ENCODE measurements at places on chromosomes 11 and 22. TPM values are rescaled to one million over a fixed set of nuclear protein-coding genes. Genes with fewer than 3 reads are reported as not detected.
A peak's percentile ranks its signal among the peaks of the same experiment; 100 is the strongest.

- H3K4me3 ChIP-seq: no peak overlapping the region
- H3K36me3 ChIP-seq: no peaks in the 10 kb centered on the region
- DNase-seq: no peak
- peaks cover 2% of the 10 kb centered on the region for H3K27me3 ChIP-seq
- no peaks in the 10 kb centered on the region for H3K4me1 ChIP-seq
These were observed 73.2 kb downstream of the CTNND1 start for GRCh38 chr11:57834852-57835251.

SLC5A1 gene
- not detected for total RNA-seq

OR2AG1 gene
- total RNA-seq: not detected

GAB4 gene
- not detected for total RNA-seq

GRCh38 chr11:36365907-36366306 lies 69.8 kb downstream of the PRR5L start:
- H3K4me1 ChIP-seq: peaks cover 30% of the 10 kb centered on the region
- DNase-seq: no peak
- no peak overlapping the region for H3K27ac ChIP-seq

DNA sequence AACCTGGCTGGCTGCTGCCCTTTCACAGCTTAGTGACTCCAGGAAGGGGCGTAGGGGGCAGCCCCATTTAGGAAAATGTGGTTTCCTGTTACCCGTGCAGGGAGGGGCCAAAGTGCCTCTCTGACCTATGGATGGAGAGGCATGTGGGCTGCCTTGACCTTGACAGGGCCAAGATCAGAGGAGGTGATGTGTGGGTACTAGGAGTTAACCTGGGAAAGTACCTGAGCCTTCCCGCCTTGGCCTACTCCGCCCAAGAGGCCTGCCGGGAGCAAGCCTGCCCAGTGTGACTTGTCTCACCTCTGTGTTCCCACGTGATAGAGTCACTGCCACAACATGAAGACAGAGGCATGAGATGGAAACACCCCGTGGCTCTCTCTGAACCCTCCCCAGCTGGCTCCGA lies 33.4 kb downstream of the GRAMD4 start:
- no peaks in the 10 kb centered on the region for H3K36me3 ChIP-seq
- H3K27ac ChIP-seq: no peak overlapping the region
- no peaks in the 10 kb centered on the region for H3K27me3 ChIP-seq
- no peak overlapping the region for H3K4me3 ChIP-seq
- no peak for DNase-seq

DNA sequence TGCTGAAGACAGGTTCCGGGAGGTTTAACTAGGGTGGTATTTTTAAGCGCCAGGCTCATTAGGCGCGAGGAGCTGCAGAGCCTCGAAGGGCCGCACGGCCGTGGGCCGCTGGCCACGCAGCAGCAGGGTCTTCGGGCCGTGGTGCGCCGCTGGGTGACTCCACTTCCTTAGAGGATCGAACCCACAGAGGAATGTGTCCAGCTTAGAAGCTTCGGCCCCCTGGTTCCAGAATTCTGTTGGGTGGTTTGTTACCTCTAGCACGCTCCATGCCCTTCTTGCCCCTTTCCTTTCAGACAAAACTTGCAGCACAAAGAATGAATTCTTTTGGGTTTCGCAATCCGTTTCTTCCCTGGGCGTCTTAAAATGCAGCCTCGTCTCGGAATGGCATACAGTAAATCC lies 773 bp upstream of the PATL1 start:
- DNase-seq: peak; percentile 51
- H3K4me3 ChIP-seq: peak overlapping the region; percentile 50
- peaks cover 19% of the 10 kb centered on the region for H3K4me1 ChIP-seq

- H3K4me1 ChIP-seq: no peaks in the 10 kb centered on the region
- H3K4me3 ChIP-seq: no peak overlapping the region
- H3K27ac ChIP-seq: no peak overlapping the region
- peak; percentile 15 for DNase-seq
These were observed 795.5 kb downstream of the METTL15 start for GRCh38 chr11:28903716-28904115.

DNA sequence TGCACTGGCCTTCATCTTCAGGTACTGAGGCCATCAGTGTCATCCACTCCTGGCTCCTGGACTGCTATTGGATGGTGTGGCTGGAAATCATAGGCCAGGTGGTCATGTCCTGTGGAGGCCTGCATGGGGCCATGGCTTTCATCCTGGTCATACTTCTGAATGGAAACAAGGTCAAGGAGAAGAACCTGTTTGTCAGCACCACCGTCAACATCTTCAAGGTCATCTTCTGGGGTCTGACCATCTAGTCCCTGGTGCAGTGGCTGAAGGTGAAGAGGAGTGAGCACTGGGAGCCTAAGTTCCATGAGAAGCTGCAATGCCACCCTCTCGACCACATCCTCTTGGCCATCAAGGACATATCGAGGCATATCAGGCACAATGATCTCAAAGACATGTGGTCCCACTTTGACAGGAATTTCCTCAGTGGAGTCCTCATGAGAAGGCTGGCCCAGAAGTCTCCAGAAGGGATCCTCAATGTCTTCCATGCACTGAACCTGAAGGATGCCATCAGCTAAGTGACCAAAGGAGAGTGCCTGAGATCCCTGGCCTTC lies 120.0 kb upstream of the SERPIND1 start:
- H3K4me3 ChIP-seq: no peak overlapping the region
- H3K36me3 ChIP-seq: no peaks in the 10 kb centered on the region
- H3K27me3 ChIP-seq: no peaks in the 10 kb centered on the region
- no peak overlapping the region for H3K27ac ChIP-seq

DNA sequence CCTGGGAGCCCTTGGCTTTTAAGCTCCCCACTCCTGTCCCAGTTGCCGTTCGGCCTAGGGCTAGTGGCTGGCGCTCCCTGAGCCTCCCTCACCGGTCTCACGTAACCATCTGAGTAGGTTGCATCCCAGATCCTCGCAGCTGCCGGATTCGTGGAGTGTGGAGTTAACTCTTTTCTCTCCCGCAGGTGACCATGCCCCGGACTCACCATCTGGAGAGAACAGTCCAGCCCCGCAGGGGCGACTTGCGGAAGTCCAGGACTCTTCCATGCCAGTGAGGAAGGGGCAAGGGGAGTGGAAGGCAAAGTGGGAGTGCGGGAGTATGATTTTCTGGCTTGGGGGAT lies 902 bp downstream of the MUS81 start:
- H3K4me3 ChIP-seq: peak overlapping the region; percentile 93
- no peak for DNase-seq
- peaks cover 76% of the 10 kb centered on the region for H3K36me3 ChIP-seq
- no peaks in the 10 kb centered on the region for H3K27me3 ChIP-seq
- peak overlapping the region; percentile 81 for H3K27ac ChIP-seq
- peaks cover 28% of the 10 kb centered on the region for H3K4me1 ChIP-seq

SEPTIN5 gene
- total RNA-seq: 13.3 TPM

JRKL gene
- total RNA-seq: 3.8 TPM

All from SJSA1 (cell line).